NCI-H2081 treated with DMSO at 0.1 percent for 48 hours (cell line): ENCODE measurements at places on chromosomes 16 and 17.
A peak's percentile ranks its signal among the peaks of the same experiment; 100 is the strongest.

DNA sequence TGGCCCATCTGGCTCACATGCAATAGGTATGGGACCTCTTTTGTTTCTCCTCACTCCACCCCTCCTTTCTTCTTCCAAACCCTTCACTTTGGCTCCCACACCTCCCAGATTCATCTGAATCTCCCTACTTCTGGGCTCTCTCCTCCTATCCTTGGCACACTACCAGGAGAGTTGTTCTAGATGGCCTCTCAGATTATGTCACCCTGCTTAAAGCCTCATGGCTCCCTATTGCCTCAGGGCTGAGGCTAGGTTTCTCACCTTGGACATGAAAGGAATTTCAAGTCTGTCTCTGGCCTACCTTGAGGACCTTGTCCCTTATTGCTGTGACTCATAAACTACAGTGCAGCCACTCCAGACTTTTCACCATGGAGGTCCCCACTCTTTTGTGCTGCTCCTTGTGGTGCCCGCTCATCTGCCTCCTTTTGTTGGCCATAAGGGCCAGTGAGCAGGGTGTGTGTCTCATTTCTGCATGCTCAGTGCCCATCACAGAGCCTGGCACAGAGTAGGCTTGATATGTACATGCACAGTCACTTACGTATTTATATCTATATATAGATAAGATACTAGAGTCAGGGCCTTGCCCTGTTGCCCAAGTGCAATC, 1.0 kb upstream of the MFAP4 start:
- no peak for DNase-seq

DNA sequence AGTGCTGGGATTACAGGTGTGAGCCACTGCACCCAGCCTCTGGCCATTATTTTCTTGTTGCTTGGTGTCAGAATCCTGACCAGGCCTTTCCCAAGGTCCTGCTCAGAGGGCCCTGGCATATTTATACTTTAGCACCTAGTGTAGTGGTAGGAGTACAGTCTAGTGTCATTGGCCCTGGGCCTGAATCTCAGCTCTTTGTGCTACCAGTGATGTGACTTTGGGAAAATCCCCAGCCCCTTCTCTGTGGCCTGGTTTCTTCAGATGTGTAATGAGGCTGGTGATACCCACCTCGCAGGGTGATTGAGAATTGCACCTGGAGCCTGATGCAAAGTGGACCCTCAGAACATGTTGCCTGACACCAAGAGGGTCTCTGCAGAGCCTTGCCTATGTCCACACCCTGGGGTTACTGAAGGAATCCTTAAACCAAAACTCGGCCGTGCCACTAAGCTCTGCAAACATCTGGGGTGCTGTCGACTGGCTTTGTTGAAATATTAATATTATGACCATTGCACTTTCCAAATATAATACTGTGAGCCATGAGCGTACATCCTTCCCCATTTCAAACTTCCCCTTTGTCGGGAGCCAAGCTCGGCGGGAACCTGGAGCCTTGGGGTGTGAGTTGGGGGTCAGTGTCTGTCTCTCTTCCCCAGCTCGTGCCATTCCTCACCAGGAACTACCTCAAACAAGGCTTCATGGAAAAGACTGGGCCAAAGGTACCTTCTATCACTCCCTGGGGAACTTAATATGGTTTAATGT, 18.0 kb upstream of the RNF135 start:
- DNase-seq: no peak

- no peak for DNase-seq
Measured at GRCh38 chr16:13660807-13661206, 259.1 kb upstream of the ERCC4 start.

DNA sequence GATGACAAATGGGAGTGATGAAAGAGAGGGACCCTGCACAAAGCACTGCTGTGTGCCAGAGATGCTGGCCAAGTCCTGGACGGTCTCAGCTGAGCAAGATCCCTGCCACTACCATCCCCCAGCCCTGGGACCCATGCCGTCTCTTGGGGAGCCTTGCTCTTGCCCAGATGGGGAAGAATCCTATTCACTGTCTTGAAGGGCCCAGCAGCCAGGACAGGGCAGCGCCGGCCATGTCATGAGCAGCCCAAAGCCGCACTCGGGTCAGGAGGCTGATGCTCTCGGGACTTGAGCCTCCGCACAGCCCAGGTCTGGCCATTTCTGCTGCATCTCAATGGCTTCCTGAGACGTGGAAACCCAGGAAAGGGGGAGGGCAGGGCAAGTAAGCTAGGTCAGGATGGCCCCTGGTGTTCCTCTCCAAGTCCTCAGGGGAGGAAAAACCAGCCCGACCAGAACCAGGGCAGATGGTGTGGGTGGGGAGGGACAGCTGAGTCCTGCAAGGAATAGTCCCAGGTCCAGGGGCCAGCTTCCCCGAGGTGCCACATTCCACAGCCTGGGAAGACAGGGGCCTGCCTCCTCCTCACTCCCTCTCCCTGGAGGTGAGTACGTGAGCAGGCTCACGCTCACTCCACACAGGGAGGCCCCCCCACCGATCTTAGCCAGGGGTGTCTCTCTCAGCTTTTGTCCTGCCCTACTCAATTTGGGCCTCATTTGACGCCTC, 7.8 kb upstream of the KRT19 start:
- no peak for DNase-seq

DNA sequence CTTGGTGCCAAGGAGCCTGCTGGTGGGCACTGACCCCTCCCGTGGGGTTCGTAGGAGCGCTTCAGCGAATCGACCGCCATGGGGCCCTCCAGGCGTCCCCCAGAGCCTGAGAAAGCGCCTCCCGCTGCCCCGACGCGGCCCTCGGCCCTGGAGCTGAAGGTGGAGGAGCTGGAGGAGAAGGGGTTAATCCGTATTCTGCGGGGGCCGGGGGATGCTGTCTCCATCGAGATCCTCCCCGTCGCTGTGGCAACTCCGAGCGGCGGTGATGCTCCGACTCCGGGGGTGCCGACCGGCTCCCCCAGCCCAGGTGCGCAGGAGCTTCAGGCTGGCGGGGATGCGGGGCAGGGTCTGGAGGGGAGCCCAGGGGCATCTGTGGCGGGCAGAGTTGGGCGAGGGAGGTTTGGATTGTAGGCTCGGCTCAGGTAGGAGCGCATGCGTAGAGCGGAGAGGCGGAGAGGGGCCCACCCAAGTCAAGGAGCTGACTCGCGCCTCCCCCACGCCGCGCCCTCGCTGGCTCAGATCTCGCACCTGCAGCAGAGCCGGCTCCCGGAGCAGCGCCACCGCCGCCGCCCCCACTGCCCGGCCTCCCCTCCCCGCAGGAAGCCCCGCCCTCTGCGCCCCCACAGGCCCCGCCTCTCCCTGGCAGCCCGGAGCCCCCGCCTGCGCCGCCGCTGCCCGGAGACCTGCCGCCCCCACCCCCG, 19.8 kb downstream of the FMNL1 start:
- no peak for DNase-seq

- DNase-seq: no peak
Measured at GRCh38 chr17:6380915-6381438, 53.9 kb downstream of the AIPL1 start.

- DNase-seq: no peak
Measured at GRCh38 chr17:82959990-82960418, 119.4 kb upstream of the METRNL start.

GRCh38 chr17:59620518-59621259, 994 bp downstream of the CLTC start:
- DNase-seq: no peak

DNA sequence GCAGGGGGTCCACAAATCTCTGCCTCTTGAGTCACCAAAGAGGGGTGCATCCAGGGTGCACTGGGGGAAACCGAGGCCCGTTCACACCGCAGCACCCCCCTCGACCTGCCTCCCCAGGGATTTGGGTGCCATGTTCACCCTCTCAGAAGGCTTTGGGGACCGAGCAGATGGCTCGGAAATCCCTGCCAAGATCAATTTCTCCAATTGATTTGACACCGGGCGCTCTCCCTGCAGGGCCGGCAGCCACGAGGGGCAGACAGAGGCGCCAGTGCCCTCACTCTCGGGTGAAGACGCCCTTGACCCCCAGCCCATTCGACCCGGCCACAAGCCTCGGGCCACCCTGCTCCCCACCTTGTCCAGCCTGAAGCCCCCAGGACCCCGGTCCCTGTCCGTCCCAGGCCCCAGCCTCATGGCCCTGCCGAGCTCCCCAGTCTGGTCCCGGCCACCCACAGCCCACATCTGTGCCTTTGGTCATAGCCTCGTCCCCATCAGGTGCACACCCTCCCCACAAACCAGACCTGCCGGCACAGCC, 9.3 kb downstream of the SSTR5 start:
- DNase-seq: no peak

- DNase-seq: no peak
Measured at GRCh38 chr17:38565853-38566665, 39.7 kb downstream of the SRCIN1 start.

DNA sequence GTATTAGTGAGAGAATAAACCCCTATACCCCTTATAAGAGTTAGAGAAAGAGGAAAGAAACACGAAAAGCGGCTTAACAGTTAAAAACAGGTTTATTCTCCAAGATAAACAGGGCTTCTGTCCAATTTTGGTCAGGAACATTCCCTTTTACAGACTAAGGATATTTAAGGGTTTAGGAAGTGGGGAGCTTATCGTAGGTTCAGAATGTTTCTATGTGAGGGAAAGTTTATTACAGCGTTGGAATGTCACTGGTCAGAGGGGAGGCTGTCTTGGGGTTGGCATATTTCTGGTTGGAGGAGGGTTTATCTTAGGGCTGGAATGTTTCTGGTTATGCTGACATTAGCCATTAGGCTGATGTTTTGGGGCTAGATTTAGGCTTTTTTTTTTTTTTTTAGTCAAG, 34.1 kb upstream of the WWOX start:
- DNase-seq: no peak

DNA sequence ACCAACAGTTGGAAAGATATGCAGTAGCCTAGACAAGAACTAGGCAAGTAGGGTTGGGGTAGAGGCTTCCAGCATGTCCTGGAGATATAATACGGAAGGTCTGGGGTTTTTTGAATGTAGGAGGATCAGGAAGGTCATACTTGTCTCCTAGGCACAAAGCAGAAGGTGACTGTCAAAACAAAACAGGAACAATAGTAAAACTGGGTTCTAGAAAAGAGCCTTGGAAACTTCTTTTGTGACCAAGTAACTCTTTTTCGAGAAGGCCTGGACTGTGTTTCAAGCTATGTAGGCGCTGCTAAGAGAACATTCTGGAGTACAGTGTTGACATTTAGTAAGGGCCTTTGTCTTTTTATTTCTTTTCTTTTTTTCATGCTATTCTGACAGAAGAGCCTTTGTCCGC, 26.9 kb upstream of the TENT4B start:
- DNase-seq: no peak

GRCh38 chr17:35374766-35375344, 1.4 kb upstream of the SLFN11 start:
- no peak for DNase-seq

DNA sequence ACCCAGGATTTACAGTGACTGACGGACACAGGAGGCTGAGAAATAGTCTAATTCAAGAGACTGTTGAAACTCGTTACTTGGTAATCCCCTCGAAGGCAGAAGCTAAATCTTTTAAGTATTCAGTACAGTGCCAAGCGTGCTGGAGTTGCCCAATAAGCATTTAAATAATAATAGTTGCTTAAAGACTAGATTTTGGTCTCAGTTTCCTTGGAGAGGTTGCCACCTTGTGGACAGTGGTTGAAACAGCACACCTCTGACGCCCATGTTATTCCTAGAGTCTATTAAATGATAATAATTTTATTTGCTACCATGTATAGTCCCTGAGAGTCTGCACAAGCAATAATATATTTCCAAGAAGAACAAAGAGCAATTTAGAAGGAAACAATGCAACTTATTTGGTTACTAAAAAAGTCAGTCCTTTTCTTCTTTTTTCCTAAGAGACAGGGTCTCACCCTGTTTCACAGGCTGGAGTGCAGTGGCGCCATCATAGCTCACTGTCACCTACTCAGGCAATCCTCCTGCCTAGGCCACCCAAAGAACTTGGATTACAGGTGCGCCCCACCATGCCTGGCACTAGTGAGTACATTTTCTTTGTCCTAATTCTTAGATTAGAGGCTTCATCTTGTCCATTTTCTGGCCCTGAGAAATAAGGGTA, 138.0 kb upstream of the NUDT7 start:
- no peak for DNase-seq

DNA sequence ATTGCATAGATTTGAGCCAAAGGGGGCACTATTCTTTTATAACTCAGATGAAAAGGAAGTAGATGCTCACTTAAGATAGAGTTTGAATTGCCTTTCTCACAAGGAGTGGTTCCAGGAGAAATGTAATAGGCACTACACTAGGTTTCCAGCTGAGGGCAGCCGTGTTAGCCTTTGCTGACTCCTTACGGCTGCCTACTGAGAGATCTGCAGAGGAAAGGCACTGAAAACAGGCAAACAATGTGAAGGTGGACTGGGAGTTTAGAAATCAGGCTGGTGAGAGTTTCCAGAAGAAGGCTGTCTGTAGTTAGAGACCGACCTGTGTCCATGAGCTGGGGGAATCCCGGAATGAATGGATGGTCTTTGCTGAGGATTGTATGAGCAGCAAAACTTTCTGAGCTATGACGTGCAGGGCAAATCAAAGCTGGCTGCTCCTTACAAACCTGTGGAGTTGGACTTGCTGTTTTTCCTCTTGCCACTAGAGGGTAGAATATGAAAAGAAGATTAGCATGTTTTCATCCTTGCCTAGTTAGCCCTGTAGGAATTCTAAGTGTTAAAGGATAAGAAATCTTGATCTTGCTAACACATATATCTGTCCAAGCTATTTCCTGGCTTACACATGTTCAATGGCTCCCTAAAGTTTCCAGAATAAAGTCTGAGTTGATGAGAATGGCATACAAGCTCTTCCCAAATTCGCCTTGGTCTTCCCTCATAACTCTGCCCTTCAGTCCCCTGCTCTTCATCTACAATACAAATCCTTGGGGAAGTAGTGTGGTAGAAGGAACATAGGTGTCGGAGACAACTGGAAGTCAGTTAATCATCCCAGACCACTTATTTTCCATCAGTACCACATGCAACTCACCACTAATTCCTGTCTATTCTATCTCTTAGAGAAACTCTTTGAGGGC, 20.1 kb upstream of the TAOK1 start:
- peak; percentile 52 for DNase-seq

DNA sequence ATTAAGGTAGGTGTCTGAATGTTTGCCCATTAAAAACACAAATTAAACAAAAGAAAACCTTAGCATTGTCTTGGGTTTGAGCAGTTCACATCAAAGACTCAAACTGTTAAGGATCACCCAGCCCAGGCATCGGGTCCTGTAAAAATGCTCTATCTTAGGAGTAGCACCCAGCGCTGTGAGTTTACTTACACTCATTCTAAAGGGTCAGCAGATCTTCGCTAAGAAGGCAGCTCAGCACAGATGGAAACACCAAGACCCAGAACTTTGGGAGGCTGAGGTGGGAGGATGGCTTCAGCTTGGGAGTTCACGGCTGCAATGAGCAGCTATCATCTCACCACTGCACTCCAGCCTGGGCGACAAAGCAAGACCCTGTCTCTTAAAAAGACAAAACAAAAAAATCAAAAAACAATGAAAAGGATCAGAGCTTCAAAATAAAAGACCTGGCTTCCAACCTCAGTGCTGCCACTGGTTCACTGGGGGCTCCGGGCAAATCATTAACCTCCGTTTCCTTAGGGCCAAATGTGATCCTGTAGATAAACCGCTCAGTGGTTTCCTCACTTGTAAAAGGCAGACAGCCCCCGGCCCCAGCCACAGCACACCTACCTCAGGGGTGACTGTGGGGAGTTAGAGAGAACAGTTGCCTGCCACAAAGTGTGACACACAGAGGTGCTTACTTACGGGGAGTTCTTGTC, 11.1 kb downstream of the COG1 start:
- no peak for DNase-seq

GRCh38 chr16:50678531-50678930, 2.6 kb downstream of the SNX20 start:
- no peak for DNase-seq

GRCh38 chr17:27332047-27332393, 38.1 kb downstream of the WSB1 start:
- DNase-seq: no peak
